Stimulated activated CD4-positive, alpha-beta T cell treated with anti-CD3 and anti-CD28 coated beads, Interleukin-12 subunit alpha, Interleukin-12 subunit beta, amount 100 ng/mL, for 48 hours (primary cell): ENCODE measurements at places on chromosomes 1 and 21.

- no peak for DNase-seq
These were observed 20.7 kb upstream of the ADARB1 start for GRCh38 chr21:45053561-45054226.

- peak; percentile 49 for DNase-seq
These were observed 4.1 kb upstream of the PTPN7 start for GRCh38 chr1:202164271-202165037.

DNA sequence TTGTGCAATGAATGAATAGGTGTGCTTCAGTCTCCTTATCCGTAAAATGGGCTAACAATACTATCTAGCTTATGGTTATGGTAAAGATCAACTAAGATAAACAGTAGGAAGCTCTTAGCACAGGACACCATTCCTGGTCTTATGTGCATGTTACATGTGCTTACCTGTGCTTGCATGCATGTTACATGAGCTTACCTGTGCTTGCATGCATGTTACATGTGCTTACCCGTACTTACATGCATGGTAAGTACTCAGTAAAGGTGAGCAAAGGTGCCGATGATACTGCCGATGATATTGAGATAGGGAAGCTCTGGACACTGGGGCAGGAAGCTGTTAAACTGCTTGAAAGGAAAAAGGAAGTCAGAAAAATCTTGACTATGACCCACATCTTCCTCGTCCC, 211.0 kb upstream of the USP24 start:
- no peak for DNase-seq

DNA sequence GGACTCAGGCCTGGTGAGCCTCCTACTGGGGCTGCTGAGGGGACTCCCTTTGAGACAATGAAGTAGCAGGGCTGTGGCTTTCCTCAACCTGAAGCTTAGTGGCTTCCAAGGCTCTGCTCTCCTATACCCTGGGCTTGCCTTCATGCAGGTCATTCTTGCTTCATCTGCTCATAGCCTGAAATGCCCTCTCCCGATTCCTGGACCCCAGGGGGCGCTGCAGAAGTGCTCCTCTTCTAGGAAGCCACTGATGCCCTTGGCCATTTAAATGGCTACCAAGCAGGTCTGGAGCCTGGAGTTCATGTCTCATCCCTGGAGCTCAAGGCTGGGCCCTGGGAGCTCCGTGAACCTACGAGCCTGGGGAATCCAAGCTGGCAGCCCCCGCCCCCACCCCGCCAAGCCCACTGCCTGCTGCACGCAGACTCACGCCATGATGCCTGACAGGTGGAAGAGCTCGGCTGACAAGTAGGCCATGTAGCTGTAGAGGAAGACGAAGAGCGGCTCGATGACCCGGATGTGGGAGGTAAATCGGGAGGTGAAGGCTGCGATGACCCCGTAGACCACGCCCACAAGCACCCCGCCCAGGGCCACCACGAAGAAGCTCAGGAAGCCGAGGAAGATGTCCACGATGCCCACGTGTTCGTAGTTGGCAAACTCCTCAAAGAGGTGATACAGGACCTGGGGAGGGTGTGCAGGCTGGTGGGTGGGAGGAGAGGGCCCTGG, 45.7 kb downstream of the SLC9A1 start:
- DNase-seq: no peak

DNA sequence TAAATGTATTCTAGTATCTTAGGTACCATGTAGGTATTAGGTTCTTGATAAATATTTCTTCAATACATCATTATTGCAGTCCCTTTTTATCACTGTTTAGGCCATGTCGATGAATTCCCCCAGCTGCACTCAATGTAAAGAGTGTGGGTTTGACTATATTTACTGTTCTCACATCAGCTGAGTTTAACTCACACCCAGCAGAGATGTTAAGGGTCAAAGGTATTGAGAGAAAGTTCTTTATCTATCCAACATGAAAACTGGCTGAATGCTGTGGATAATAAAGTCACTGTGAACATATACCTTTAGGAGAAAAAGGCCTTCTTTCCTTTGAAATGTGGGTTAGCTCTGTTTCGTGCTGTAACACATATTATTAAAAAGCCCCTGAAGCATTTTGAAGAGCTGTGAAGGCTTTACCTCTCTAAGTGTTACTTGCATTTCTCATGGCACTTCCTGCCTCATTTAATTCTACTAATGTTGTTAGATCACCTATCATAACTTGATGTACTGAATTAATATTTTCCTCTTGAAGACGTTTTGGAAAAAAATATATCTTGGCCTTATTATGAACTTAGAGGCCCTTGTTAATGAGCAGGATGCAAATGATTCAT, 19.1 kb upstream of the LYST start:
- DNase-seq: no peak

DNA sequence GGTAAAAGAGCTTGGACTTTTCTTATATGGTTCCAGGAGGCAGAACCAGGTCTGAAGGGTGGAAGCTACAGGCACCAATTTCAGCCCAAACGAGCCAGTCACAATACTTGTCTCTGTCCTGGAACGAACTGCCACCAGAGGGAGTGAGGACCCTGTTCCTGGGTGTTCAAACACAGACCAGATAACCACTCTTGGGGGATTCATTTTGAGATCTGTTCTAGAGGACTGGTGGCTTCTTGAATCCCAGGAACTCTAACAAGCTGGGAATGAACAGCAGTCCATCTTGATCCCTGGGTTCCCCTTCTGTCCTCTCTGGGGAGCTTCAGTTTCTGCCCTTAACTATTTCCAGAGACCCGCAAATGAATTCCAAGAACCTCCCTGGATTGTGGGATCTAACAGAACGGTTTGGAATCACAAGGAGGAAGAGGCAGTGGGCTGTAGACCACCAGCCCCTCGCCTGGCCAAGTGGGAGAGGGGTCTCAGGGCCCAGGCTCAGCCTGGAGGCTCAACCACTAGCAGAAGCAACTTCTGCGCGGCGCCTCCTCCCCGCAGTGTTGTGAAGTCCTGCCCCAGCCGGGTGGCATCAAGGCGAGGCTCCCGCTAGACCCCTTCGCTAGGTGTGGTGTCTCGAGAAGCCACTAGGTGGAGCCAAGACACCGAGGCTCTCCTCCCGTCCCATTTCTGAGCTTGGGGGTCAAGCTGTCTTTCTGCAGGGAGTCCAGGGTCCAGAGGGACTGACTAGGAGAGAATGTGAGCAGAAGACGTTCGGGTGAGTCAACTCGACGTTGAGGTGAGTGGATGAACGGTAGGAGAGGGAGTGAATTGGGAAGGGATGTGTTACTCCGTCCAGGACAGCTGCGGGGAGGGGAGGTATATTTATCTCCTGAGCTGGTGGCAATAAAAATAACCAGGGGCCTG, 12.1 kb upstream of the NES start:
- peak; percentile 62 for DNase-seq

DNA sequence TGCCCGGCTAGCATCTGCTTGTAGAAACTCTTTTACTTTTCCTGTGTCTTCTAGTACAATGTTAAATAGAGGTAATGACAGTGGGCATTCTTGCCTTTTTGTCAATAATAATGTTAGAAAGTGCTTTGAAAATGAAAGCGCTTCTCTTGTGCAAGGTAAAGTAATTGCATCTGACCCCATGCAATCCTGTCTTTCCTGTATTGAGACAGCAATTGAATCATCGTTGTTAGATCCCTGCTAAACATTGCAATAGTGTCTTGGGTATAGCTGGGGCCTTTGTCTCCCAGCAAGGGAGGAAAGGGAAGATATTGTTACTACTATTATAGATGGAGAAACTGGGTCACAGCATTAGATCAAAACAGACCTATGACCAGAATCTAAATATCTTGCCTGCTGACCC, 80.9 kb downstream of the TLR5 start:
- DNase-seq: no peak

GRCh38 chr1:67446893-67447292, 16.7 kb upstream of the SERBP1 start:
- DNase-seq: no peak

DNA sequence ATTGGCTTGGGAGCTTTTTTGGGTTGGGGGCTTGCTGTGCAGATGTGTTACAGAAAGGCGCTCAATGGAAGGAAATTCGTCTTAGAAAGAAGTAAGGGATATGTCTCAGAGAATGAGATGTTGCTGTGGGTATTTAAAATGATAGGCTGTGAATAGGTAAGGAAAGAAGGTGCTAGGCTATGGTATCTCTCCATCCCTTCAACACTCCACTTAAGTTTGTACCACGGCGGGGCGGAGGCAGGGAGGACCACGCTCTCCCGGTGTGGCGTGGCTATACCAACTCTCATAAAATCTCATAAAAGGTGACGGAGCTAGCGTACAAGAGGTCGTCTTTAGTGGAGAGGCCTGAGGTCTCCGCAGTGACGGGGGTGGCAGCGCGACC, 305 bp upstream of the RPS6KC1 start:
- DNase-seq: no peak

DNA sequence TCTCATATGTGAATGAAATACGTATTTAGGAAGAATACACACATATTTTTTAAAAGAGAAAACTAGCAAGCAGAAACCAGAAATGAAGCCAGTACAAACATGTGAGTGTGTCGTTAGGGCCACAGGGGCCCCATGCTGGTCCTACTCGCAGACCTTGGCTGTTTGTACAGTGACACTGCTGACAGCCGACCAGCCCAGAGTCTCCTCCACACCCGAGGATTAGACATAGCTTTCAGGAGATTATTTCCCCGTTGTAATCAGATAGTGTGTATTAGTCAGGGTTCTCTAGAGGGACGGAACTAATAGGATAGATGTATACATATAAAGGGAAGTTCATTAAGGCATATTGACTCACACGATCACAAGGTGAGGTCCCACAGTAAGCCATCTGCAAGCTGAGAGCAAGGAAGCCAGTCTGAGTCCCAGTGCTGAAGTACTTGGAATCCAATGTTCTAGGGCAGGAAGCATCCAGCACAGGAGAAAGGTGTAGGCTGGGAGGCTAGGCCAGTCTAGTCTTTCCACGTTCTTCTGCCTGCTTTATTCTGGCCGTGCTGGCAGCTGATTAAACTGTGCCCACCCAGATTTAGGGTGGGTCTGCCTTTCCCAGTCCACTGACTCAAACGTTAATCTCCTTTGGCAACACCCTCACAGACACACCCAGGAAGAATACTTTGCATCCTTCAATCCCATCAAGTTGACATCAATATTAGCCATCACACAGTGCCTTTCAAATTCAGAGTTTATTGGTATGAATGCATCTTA, 51.2 kb downstream of the DIP2A start:
- DNase-seq: no peak

- DNase-seq: no peak
These were observed 43.2 kb downstream of the LRRC8B start for GRCh38 chr1:89567797-89568196.

- no peak for DNase-seq
These were observed 173.8 kb upstream of the USP24 start for GRCh38 chr1:55388960-55389359.

DNA sequence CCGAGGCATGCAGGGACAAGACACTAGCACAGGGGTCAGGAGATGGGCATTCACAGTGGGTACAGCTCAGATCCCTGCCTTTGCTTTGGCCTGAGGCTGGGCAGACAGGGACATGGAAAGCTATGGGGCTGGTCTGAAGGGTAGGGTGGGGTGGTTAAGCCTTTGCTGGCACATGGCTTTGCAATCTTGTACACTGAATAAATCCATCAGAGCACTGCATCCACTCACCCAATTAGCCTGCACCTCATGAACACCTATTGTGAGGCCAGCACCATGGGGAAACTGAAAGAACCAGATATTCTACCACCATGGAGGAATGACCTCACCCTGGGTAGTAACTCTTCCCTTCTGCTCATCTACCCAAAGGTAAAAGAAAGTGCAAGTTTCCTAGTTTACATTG, 199.6 kb upstream of the LMO4 start:
- no peak for DNase-seq

GRCh38 chr1:70142075-70142474, 63.3 kb downstream of the LRRC40 start:
- DNase-seq: no peak

DNA sequence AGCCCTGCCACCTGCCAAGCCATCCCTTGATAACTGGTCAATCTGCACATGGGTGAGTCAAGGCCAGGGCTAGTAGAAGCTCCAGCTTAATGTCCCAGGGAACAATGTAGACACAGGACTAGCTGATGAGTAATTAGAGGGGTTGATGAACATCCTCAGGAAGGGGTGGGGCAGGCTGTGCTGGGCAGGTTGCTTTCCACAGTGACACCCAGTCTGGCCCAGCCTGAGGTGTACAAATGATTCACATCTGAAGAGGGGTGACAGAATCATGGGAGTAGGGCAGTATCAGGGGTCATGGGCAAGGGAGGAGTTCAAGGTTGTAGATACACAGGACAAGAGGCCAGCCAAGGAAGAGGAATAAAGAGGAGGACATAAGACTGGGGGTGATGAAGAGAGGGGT, 4.3 kb downstream of the LPAR3 start:
- DNase-seq: no peak

- DNase-seq: no peak
These were observed 68.4 kb upstream of the MRPS6 start for GRCh38 chr21:34004974-34005373.

GRCh38 chr21:38500073-38500472, 1.8 kb upstream of the ERG start:
- no peak for DNase-seq

GRCh38 chr1:59473831-59474230, 176.9 kb downstream of the FGGY start:
- DNase-seq: no peak

- DNase-seq: no peak
These were observed 471.3 kb downstream of the PLA2G4A start for GRCh38 chr1:187300081-187300480.

DNA sequence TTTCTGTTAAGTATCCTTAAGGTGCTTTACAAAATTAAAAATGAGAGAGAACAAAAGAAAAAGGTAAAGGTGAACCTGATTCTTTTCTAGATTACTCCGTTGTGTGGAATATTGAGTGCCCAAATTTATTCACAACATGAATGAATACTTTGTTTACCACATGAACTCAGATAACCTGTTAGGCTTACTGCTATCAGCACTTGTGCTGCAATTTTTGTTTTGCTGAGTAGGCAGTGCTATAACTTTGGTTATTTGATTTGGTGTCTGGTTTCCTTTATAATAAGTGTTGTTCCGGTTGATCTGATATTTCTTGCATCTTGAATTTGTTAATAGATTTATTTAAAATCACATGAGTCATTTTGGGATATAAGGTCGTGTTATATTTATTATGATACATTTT, 195.9 kb downstream of the NEGR1 start:
- no peak for DNase-seq

- no peak for DNase-seq
These were observed 96.0 kb upstream of the SMYD2 start for GRCh38 chr1:214184992-214185391.

GRCh38 chr1:216215169-216215568, 208.1 kb downstream of the USH2A start:
- no peak for DNase-seq

GRCh38 chr1:156908955-156909354, 11.5 kb upstream of the LRRC71 start:
- DNase-seq: no peak

- no peak for DNase-seq
These were observed 1370.4 kb upstream of the PRMT6 start for GRCh38 chr1:105686026-105686425.

- no peak for DNase-seq
These were observed 2.4 kb upstream of the POGZ start for GRCh38 chr1:151461694-151462093.

- DNase-seq: no peak
These were observed 61.5 kb downstream of the PEX14 start for GRCh38 chr1:10536133-10536770.

- no peak for DNase-seq
These were observed 55.2 kb upstream of the KIF1B start for GRCh38 chr1:10155087-10155712.
